ENCODE measurements at places on chromosomes 13 and 19.
A peak's percentile ranks its signal among the peaks of the same experiment; 100 is the strongest.

DNA sequence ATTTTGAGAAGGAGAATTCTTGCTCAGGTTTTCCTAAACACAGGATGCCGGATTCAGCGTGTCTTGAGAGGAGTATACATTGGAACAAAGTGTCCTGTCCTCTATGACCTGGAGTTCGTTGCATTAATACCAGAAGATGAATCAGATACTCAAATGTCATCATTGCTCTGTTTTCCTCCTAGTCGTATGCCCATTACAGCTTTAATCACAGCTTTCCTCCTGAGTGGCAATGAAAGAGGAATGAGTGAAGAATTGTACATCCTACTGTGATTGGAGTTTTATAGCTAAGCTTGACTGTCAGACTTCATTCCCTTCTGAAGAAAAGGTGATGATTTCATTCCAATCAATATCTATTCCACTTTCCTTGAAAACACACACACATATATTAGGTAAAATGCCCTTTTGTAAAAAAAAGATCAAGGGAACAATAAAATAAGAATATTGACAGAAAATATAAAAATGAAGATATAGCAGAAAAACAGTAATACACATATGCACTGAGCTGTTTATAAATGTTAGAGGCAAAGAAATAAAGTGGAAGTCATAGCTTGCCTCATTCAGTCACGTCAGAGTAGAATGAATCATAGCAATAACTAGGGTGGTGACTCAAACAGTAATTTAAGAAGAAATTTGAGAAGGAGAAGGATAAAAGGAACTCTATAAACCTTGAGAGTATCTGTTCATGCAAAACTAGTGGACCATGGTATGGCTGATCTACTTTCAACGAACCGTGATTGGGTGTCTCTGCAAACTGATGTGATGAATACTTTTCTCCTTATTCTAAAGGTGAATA, 501.5 kb downstream of the SUCLA2 start:
- DNase-seq: no peak

GRCh38 chr13:101447852-101448251, 4.6 kb upstream of the ITGBL1 start:
- no peak for DNase-seq

- peak; percentile 30 for DNase-seq
These were observed 277.9 kb downstream of the ZNF536 start for GRCh38 chr19:30649934-30650614.

DNA sequence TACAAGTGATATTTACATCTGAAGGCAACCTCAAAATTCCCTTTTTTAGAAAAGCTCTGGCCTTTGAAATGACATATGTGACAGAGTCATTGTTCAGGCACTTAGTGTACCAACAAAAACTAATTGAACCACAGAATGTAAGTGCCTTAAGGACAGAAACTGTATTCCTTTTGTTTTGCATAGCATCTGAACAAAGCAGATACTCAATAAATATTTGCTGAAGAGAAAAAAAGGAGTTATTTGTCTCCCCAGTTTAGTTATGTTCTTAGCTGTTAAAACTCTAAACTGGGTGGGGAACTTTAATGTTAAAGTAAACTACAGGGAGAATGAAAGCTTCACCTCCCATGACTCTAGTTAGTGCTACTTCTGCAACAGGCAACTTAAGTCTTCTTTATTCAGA, 56.8 kb upstream of the KLF5 start:
- DNase-seq: no peak

GRCh38 chr13:84413016-84413415, 530.7 kb upstream of the SLITRK1 start:
- DNase-seq: no peak

DNA sequence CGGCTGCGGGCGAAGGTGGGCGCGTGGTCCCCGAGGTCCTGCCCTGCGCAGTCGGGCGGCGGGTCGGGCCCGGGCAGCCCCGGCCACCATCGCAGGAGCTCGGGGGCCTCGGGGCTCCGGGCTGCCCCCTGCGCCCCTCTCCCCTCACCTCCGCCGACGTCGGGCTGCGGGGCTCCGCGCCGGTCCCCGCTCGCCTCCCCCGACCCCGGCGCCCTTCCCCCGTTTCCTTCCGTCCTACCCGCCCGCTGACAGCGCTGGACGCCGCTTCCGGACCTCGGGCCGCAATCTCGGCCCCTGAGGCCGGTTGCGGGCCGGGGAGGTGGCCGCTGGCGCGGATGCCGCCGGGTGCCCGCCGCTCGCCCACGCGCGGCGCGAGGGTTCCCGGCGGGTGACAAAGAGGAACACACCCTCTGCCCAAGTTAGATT, 720 bp downstream of the FARP1 start:
- no peak for DNase-seq

DNA sequence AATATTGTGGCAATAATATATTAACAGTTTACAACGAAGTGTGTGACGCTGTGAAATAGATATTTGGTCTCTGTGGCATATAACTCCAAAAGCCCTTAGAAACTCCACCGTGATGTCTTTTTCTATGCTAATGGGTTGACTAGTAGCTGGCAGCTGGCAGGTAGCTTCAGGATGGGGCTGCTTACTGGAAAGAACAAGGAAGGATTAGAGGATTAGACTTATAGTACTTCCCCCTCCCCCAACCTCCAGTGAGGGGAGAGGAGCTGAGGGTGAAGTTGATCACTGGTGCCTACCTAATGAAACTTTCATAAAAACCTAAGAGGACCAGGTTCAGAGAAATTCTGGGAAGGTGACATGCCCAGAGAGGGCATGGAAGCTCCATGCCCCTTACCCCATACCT, 9.8 kb downstream of the ZNF229 start:
- DNase-seq: no peak

GRCh38 chr13:25001476-25002206, 94.3 kb upstream of the PABPC3 start:
- DNase-seq: no peak

DNA sequence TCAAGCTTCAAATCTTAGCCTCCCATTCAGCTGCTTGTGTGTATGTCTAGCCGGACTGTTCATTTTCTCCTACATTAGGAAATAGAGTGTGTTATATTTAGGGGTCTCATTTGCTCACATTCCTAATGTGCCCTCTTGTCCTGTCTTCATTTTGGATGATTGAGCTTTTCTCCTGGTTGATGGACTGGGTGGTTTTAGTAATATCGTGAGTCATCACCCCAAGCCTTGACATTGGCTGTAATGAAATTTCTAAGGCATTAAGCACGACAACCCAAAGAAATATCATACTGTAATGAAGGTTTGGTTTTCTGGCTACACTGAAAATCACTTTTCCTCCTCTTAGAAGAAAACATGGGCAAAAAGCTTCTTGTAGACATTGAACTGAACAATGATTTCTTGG, 110.7 kb upstream of the WASF3 start:
- DNase-seq: no peak

- DNase-seq: no peak
These were observed 1206.0 kb downstream of the OLFM4 start for GRCh38 chr13:54234607-54235006.

DNA sequence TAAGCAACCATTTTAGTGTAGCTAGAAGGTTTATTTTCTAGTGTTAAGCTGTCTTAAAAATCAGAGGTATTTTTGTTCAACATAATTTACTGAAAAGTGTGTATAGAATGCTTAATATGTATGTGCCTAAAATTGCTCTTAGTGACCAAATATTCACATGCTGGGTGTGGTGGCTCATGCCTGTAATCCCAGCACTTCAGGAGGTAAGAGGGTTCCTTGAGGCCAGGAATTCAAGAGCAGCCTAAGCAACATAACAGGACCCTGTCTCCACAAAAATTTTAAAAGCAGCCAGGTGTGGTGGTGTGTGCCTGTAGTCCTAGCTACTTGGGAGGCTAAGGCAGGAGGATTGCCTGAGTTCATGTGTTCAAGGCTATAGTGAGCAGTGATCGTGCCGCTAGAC, 120.9 kb upstream of the FRY start:
- DNase-seq: no peak

DNA sequence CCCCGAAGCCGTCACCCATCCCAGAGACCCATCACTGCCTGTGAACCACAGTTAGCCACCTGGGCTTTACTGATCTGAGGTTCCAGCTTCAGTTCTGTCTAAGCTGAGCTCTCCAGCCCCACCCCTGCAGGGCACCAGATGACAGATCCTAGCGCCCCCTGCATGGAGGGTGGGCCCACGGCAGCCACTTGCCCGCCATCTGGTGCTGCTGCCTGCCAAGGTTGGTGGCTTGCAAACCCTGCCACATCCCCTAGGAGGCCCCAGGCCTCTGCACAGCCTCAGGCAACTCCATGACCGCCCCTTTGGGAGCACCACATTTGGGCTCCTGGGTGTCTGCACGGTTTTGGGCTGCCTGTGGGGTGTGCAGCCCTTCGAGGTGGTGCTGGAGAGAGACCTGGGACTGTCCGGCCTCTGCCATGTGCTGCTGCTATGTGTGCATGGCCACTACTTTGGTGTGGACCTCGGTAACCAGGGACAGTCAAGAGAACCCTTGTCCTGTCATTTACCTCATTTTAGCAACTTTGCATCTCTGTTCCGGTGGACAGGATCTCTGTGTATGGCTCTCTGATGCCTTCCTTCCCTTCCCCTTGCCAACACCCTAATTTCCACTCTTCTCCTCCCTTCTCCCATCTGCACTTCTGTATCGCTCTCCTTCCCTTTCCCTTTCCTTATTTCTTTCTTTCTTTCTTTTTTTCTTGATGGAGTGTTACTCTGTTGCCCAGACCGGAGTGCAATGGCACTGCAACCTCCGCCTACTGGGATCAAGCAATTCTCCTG, 17.4 kb upstream of the SDHAF1 start:
- DNase-seq: no peak

DNA sequence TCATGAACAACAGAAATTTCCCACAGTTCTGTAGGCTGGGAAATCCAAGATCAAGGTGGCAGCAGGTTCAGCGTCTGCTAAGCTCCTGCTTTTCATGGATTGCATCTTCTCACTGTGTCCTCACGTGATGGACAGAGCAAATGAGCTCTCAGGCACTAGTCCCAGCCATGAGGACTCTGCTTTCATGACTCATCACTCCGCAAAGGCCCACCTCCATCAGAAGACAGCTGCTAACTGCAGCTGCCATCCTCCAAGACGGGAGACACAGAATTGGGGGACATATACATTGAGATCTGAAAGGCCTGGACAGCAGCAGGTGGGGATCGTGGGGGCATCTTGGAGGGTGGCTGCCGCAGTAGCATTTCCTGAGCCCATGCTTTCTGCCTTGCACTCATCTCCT, 44.4 kb upstream of the SPATA13 start:
- DNase-seq: no peak

GRCh38 chr13:45696610-45697226, 5.4 kb upstream of the CBY2 start:
- no peak for DNase-seq

DNA sequence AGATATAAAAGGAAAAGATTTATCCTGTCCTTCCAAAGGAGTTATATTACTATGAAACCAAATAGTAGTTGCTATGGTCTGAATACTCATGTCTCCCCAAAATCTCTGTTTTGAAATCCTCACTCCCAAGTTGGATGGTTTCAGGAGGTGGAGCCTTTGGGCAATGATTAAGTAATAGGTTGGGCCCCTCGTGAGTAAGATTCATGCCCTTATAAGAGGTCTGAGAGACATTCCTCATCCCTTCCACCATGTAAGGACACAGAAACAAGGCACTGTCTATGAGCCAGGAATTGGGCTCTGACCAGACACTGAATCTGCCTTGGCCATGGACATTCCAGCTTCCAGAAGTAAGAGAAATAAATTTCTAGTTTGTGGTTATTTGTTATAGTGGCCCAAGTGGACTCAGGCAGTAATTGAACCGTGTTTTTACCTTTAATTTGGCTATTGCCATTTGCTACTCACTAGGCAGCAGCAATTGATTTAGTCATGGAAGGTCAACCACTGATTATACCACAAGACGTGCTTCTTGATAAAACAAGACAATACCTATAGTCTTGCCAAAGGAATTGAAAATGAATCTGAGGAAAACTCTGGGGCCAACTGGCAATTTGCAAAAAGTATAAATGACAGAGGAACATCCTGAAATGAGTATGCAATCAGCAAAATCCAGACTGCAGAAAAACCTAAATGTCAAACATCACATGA, 717.4 kb upstream of the SPRY2 start:
- DNase-seq: no peak

DNA sequence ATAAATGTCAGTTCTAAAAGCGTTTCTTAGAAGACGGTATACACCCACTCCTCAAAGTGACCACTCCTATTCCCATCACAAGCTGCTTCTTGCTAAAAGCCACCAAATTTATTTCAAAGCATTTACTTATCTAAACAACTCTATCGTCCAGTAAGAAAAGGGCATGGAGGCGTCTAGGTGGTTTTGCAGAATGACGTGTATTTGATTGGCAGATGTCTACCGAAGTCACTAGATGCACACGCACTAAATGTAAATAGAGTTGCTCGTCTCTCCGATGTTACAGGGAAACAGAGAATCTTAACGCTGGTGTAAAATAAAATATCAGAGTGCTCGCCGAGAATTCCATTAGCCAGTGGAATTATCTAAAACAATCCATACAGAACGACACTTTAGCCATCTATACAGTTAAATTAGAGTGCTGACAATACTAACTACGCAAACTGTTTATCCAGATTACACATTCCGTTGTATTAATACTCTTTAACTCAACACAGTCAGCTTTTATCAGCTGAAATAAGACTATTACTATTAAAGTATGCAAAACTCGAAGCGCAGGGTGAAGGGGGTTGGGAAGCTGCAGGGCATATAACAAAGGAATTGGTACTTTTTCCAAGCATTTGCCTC, 1.9 kb downstream of the KLF12 start:
- no peak for DNase-seq

DNA sequence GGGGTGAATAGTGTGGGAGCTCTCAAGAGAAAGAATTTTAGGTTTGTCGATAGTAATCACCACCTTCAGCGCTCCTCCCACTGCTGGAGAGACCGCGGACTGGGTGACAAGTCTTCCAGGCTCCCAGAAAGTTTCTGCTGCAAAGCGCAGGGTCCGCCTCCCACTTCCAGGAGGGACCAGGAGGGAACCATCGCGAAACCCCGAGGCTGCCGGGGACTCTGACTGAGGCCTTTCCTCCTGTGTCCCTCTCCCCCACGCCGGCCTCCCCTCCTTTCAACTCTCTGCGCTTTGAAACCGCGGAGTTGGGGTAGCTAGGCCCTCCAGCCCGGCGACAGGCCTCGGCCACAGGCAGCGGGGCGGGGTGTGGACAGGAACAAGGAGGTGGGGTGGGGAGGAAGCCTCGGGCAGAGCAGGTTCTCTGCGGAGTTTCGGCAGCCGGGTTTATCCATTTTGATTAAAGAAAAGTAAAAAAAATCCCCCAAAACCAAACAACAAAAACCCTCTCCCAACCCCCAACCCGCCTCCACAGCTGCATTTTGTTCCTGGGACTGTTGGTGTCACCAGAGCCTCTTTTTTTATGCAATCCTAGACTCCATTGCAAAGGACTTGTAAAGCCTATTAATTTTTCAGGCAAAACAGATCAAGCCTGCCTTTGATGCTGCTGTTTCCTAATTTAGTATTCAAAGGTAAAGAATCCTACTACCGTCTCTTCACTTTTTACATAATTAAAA, 157.2 kb downstream of the TM9SF2 start:
- DNase-seq: no peak
